Osteoblast (primary cell): ENCODE measurements at places on chromosomes 7 and 10.

DNA sequence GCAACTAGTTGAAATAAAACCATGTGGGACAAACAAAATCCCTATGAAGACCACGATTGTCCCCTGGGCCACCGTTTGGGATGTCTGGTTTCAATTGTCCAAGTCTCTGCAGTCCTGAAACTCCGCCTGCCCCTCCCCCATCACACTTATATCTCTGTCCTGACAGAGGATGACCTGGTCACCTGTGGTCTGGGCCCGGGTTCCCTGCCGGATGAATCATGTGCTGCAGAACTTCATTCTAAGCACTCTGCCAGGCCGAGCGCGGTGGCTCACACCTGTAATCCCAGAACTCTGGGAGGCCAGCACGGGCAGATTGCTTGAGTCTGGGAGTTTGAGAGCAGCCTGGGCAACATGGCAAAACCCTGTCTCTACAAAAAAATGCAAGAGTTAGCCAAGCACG, 91.1 kb downstream of the COL13A1 start:
- peak; percentile 52 for DNase-seq

GRCh38 chr7:148700661-148701064, 2.0 kb downstream of the CUL1 start:
- DNase-seq = no peak

GRCh38 chr10:85317827-85318226, 989.4 kb downstream of the CCSER2 start:
- DNase-seq = no peak

DNA sequence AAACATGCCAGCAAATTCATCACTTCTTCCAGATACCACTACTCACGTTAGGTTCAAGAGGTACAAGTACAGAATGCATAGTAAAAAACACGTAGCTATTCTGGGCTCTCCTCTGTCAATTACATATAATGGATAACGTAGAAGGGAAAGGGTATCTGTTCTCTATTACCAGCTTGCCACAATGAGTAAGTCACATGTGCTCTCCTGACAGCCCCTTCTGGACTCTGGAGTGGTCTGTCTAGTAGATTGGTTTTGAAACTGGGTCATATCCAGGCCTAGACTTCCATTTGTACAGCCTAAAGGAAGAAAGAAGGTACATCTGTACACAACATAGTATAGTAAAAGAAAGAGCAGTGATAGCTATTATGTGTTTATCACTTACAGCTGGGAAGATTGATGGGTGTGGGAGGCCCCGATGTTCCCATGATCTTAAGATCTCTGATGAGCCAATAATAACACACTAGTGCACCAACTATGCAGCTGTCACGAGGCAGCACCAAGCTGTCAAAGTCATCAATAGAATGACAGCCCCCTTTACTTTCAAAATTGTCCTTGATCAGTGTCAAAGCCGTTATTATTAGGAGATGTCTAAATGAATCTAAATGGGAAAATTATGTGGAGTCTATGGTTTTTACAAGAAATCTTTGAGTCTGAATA, 161.9 kb upstream of the AGK start:
- DNase-seq = no peak

DNA sequence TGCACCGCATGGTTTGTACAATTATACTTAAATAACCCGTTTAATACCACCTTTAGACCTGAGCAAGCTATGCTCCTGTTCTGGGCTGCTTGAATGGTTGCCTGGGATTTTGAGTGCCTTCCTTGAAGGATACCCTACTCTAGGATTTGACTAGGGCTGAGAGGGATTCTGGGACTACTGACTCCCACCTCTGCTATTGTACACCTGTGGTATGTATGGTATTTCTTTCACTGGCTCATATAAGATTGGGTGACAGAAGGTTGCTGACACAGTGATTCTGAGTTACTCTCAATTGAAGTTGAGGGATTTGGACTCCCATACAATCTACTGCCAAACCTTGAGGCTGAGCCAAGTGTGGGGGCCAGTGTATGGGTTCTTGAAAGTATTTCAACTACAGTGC, 494.4 kb upstream of the SEMA3D start:
- no peak for DNase-seq
